ENCODE measurements at places on chromosomes 12 and 14.
A peak's percentile ranks its signal among the peaks of the same experiment; 100 is the strongest.

- DNase-seq = no peak
These were observed 286.7 kb downstream of the ZFP36L1 start for GRCh38 chr14:68506021-68506644.

GRCh38 chr14:22807432-22808087 is 7.7 kb downstream of the SLC7A7 start:
- no peak for DNase-seq

- no peak for DNase-seq
These were observed 29.2 kb upstream of the SEL1L start for GRCh38 chr14:81562818-81563217.

DNA sequence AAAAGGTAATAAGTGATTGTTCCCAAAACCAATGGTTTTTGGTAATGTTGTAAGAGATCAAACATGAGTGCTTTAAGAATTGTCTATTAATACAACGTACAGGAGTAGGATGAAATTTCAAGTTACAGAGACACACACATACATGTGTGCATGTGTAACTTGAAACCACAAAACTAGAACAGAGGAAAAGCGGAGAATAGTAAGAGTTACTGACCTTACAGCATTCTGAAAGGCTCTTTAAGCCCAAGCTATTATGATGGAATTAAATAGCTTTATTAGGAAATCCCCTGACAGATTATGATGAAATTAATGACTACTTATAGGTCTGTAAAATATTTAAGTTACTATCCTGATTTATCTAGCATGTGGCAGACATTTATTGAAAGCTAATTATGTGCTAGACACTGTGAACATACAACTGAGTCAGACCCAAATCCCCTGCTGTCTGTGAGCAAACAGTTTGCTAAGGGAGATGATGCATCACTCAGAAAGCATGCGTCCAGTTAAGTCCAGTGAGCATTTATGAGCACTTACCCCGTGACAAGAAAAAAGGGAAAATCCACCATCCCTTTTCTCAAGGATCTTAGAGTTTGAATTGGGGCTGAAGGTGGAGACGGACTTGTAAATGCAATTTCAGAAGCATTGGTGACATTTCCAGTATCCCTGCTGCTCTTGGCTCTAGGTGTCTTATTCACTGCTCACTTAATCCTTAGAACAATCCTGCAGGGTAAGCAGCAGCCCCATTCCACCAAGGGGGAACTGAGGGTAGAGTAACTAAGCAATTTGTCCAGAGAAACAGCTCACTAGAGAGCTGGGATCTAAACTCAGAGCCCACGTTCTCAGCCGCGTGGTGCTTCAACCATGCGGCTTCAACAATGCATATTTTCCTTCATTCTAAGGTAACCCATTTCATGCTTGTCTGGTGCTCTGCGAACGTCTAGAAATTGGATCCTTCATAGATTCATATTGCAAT is 117.4 kb downstream of the EML1 start:
- no peak for DNase-seq

GRCh38 chr12:111174251-111174960 is 194.5 kb downstream of the PHETA1 start:
- DNase-seq = no peak

DNA sequence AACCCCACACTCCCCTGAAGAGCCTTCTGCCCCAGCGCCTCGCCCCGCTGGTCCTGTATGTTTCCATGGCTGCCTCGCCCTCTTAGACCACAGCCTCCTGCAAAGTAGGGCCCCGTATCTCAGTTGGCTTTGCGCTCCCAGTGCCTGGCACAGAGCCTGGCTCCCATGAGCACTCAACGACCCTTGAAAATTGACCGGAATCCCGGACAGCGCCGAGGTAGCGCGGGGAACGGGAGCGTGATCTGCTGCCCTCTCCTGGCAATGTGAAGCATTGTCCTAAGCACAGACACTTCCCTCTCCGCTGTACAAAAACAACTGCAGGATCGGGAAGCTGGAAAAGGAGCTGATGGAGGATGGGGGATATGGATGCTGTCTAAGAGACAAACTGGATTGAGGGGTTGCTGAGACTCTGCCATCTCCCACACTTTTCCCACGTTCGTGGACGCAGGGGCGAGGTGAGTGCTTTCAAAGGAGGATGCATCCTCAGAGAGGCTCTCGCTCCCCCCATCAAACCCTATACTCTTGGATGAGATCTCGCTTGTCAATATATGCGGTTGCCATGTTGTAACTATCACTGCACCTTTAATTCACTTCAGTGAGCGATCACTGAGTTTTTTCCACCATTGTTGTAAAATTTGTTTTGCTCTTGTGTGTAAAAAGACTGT is 10.7 kb upstream of the FKBP4 start:
- peak; percentile 7 for DNase-seq
